Left lung (tissue), 14 donors: ENCODE measurements at places on chromosomes 2 and 18. TPM values are rescaled to one million over a fixed set of nuclear protein-coding genes. Genes with fewer than 3 reads are reported as not detected.

NT5DC4 gene
- polyA plus RNA-seq = not detected

IL1RL2 gene
- 1.5 TPM for polyA plus RNA-seq

TGFA gene
- polyA plus RNA-seq = 0.59 TPM

KIAA2012 gene
- polyA plus RNA-seq = 0.48 TPM

POTEC gene
- not detected for polyA plus RNA-seq

GRCh38 chr2:65193446-65193845 lies 34.2 kb upstream of the ACTR2 start:
- DNase-seq = no peak

DNA sequence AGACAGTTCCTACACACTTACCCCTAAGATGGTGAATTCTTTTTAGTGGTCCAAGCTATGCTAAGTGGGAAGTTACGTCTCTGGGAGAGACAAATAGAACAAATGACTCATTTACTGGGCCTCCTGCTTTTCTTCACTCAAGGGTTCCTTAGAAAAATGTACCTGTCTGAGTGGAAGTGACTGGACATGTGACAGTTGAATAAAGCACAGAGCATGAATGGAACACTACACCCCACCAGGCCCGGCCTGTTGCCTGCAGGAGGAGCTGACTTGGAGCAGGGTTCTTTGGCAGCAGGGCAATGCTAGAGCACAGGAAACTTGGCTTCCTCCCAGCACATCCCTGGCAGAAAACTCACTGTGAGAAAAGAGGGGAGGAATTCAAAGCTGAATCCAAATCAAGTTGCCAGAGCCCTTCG lies 451.0 kb upstream of the SETBP1 start:
- DNase-seq = peak; percentile 51

GRCh38 chr2:57885742-57886141 lies 160.9 kb upstream of the VRK2 start:
- no peak for DNase-seq

DNA sequence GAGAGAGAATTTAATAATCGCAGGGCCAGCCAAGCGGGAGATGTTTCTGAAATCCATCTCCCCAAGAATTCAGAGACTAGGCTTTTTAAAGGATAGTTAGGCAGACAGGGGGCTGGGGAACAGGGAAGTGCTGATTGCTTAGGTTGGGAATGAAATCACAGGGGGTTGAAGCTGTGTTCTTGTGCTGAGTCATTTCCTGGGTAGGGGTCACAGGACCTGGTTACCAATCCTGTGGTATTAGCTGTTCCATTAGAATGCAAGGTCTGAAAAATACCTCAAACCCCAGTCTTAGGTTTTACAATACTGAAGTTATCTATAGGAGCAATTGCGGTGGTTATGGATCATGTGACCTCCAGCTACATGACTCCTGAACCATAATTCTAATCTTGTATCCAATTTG lies 4.6 kb downstream of the SP140 start:
- DNase-seq = no peak

DNA sequence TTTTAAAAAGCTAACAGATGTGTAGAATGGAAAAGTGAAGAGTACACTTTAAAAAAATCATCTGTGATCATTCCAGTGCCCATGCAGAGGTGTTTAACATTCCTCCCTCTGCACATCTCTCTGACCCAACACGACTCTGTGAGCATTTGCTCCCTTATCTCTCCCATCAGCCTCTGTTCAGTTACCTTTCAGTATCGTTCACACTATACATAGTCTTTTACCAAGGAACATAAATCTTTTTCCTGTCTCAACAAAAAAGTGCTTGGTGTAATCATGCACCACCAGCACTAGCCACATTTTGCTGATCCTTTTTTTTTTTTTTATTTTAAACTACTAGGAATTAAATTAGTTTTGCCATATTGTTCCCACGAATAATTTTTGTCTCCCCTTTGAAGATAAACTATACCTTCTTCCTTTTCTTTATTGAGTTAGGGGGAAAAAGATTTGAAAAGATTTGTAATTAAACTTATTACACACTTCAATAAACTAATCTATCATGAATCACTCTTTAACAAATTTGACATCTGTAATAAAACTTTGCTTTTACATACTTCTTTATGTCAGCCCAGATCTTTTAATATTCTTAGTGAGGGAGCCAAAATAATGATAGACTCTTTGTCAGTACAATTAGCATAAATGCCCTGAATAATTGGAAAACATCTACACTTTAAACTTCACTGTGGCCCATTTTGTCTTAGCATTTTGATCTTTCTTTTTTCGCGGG lies 489.8 kb upstream of the FANCL start:
- no peak for DNase-seq

DNA sequence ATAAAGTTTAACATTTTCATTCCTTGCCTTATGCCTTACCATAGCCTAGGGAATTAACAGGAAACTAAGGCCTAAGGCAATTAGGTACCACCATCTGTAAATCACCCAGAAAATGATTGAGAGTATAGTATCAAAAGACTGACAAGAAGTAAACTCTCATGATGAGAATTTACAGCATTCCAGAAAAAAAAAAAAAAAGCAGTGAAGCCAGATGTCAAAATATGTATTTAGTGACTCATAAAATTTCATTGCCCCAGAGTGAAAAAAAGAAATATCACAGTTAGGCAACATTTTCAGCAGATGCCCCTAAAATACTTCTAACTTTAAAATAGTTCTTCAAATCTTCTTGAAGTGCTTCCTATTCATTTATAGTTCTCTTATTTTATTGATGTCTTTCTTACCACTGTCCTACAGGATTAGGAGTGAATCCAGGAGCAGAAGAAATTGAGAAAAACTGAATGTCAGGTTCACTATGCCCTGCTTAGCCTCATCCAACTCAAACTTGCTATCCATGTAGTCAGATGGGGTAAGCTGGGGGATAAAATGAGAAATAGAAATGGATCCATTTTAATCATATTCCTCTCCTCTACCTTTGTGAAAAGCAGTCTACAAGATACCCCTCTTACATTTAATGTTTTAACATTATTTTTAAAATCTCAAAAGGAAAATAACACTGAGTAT lies 57.3 kb upstream of the TANK start:
- DNase-seq = no peak

- no peak for DNase-seq
These were observed 49.4 kb downstream of the MRPS9 start for GRCh38 chr2:105087273-105087672.

DNA sequence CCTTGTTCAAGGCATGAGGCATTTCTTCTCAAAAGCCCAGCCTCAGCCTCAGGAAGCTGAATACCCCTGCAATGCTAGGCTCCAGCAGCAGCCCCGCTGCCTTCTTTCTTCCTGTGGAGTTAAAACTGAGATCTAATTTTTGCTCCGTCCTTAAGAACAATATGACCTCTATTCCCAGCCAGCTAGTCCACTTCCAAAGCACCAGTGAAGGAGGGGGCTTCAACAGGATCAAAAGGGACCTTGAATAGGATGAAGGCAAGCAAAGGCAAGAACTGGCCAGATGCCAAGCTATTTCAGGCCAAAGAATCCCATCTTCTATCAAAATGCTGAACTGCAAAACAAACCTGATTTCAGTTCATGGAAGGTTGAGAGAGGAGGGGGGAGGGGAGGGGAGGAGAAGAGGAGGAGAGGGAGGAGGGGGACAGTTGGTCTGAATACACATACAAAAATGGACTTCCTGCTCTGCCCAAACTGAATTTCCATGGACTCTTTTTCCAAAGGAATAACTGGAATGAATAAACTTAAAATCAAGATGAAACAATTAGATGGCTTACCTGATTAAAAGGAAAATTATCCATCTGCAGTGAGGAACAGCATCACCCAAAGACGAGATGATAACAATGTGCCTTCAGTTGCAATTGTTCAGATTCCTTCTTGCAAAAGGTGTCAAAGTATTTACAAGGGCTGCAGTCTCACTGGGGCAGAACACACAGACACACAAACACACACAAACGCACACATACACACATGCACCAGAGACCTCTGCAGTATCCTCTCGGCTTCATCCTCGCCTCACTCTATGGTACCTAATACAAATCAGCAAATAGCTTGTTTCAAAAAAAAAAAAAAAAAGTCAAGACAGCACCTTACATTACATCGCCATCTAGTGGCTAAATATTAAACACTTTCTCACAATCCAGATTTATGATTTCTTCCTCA lies at the start of gene SCN1A:
TSS of gene SCN1A (minus strand) at position 804 of the 939 bp plus-strand sequence. CDS start 54,399 bp downstream, outside the sequence.
- no peak for DNase-seq

GRCh38 chr2:131419441-131419840 lies 55.5 kb upstream of the RAB6D start:
- no peak for DNase-seq

DNA sequence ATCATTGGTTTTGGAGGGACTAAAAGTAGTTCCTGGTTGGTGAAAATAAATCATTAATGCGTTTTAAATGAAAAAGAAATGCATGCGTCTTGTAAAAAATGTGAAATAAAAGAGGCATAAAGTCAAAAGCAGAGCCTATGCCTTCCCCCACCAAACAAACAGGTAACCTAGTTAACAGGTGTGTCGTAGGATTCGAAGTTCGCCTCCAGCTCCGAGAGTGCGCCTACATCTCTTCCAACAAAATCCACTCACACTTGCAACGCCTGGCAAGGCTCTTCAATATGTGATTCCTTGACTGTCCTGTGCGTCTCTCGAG lies 677 bp upstream of the SMAD4 start:
- DNase-seq = no peak

- DNase-seq = no peak
These were observed 13.7 kb upstream of the MGAT4A start for GRCh38 chr2:98744595-98744994.

GRCh38 chr2:226446406-226447001 lies 353.1 kb downstream of the IRS1 start:
- DNase-seq = no peak

GRCh38 chr2:124523096-124523495 lies 498.0 kb downstream of the CNTNAP5 start:
- no peak for DNase-seq

GRCh38 chr2:1147873-1148612 lies 197.4 kb downstream of the SNTG2 start:
- no peak for DNase-seq

- DNase-seq = peak; percentile 25
These were observed 1.0 kb downstream of the ZDBF2 start for GRCh38 chr2:206275312-206276055.

DNA sequence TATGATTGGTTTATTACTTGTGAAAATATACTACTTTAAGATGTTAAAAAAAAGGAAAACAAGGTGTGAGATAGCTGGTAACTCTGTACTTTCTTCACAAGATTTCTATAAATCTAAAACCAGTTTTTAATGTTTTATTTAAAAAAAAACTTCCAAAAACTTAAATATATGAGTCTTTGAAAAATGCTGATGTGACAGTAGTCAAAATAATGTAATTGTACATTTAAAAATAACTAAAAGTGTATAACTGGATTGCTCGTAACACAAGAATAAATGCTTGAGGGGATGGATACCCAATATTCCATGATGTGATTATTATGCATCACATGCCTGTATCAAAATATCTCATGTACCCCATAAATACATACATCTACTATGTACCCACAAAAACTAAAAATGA lies 464.9 kb downstream of the NYAP2 start:
- DNase-seq = no peak

DNA sequence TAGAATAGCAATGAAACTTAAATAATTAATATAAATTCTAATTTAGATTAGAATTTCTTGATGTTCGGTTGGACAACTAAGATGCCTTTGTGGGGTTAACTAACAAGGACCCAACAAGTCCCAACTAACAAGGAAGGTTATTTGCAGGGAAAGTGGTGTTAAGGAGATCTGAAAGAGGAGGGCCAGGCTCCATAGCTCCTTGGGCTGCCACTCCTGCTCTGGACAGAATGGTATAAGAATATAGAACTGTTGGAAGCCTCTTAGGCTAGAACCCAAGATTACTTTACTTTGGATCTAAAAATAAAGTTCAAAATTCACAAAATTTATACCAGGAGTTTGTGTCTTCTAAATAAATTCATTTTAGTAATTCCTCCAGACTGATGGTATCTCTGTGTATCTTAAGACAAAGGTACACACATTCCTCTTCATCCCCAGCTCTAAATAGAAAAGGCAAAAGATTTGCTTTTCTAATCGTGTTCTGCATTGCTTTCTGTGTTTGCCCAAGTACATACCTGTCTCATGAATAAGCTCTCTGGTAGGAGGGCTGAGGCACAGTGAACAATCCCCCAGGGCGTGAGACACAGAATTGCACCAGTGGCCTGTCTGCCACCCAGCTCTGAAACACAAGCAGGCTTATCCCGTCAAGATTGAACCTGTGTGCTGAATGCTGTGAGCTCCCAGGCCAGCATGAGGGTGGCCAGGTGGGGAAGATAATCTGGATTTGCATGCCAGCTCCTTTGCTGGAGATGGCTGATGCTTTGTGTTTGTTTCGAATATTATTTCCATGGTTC lies 176.0 kb downstream of the ACKR3 start:
- DNase-seq = no peak

DNA sequence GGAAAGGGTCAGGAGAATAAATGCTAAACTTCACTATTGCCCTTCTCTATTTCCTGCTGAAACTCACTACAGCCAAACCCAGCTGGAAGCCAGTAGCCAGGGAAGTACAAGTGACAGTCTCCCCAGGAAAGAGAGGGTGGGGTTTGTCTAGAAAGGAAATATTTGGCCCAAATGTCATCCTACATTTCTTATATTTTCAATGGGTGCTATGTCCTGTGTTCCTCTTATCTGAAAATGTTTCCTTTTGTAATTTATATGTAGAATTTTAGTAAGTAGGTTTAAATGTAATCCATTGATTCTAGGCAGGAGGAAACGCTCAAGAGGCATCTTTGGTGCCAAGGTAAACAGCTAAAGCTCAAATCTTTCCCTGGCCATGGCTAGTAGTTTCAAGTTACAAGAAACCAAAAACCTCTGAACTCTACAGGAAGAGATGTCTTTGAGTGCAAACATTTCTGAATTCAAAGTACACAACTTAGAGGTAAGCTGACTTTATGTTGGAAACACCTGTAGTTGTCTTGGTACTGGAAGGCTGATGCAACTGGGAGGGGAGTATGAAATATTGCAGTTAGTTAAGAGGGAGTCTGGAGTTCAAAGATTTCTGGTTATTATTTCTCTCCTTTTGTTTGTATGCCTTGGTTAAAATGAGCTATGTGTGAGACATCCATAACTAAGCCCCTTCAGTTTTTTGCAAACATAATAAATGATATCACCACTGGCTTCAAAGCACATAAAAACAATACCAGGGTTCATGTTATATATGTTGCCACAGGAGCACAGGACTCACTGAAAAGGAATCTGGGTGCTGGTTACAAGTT lies 356.1 kb upstream of the ZC3H15 start:
- no peak for DNase-seq

DNA sequence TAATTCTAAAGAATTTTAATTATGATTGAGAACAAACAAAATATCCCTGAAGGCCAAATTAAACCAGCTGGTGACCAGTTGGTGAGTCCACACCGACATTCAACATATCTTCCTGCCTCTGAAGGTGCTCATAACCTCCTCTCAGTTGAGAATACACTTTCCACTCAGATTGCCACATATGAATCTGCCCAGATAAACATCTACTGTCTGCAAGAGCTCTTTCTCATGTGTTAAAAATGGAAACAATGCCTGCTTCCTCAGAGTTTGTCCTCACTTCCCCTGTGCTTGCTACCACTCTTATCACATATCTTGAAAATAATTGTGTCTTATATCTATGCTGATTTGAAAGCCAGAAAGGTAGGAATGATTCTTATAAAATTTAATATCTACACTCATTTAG lies 177.7 kb upstream of the GULP1 start:
- no peak for DNase-seq
